ENCODE measurements at places on chromosomes 2 and 18. TPM values are rescaled to one million over a fixed set of nuclear protein-coding genes. Genes with fewer than 3 reads are reported as not detected.

The MPP4 gene
- total RNA-seq, result 0.05 TPM

The HMSD gene
- not detected for total RNA-seq

The EN1 gene
- not detected for total RNA-seq

The ZNF397 gene
- 7.9 TPM for total RNA-seq

The DNER gene
- 0.15 TPM for total RNA-seq

The CYP1B1 gene
- not detected for total RNA-seq

The IMPACT gene
- 15.1 TPM for total RNA-seq

The MGAT5 gene
- 98.0 TPM for total RNA-seq

The CROCC2 gene
- total RNA-seq, result 0.15 TPM

The RAB6C gene
- total RNA-seq, result not detected

The COLEC11 gene
- 0.51 TPM for total RNA-seq

The SLC16A14 gene
- total RNA-seq, result not detected

The EPAS1 gene
- total RNA-seq, result 16.5 TPM

The C2orf81 gene
- total RNA-seq, result 0.48 TPM

The SCN2A gene
- total RNA-seq, result not detected

The RAPGEF4 gene
- 5.1 TPM for total RNA-seq

The DCDC2C gene
- not detected for total RNA-seq

The TMEM247 gene
- total RNA-seq, result not detected

The SCG2 gene
- not detected for total RNA-seq

The ANKRD44 gene
- total RNA-seq, result 0.48 TPM

The TNS1 gene
- 3.0 TPM for total RNA-seq

The C2orf78 gene
- total RNA-seq, result not detected

The PSMA8 gene
- not detected for total RNA-seq

The SYT4 gene
- total RNA-seq, result not detected

The BARD1 gene
- total RNA-seq, result 38.8 TPM

The OXER1 gene
- 1.8 TPM for total RNA-seq

The SLC23A3 gene
- 0.13 TPM for total RNA-seq

The SPTBN1 gene
- 258 TPM for total RNA-seq

The UGT1A1 gene
- not detected for total RNA-seq

The SLC5A7 gene
- not detected for total RNA-seq

The SPEG gene
- 21.3 TPM for total RNA-seq

The DSC1 gene
- total RNA-seq, result not detected

The ZNF385B gene
- total RNA-seq, result 2.1 TPM

The IRS1 gene
- total RNA-seq, result 20.9 TPM

The CRYGC gene
- not detected for total RNA-seq

The MARCHF4 gene
- total RNA-seq, result not detected

The DSC3 gene
- total RNA-seq, result not detected

The CHAC2 gene
- total RNA-seq, result 25.8 TPM

The TMEM37 gene
- 0.67 TPM for total RNA-seq

The SCN9A gene
- total RNA-seq, result 4.7 TPM

The FAM228A gene
- total RNA-seq, result not detected

The RESP18 gene
- not detected for total RNA-seq

The RAB11FIP5 gene
- 7.9 TPM for total RNA-seq

The CHRND gene
- total RNA-seq, result 91.0 TPM

The FBXO15 gene
- not detected for total RNA-seq

The EMX1 gene
- not detected for total RNA-seq

The IL1RL1 gene
- not detected for total RNA-seq

The PROKR1 gene
- total RNA-seq, result not detected

The COL5A2 gene
- total RNA-seq, result 215 TPM

The CCDC102B gene
- total RNA-seq, result 0.91 TPM

The RAB17 gene
- total RNA-seq, result 3.6 TPM

The SCYGR4 gene
- not detected for total RNA-seq

The SERPINB10 gene
- total RNA-seq, result not detected

The KCNK3 gene
- 0.08 TPM for total RNA-seq

Measured in SJCRH30 (cell line).